ENCODE measurements at places on chromosomes 1 and 21.
A peak's percentile ranks its signal among the peaks of the same experiment; 100 is the strongest.

DNA sequence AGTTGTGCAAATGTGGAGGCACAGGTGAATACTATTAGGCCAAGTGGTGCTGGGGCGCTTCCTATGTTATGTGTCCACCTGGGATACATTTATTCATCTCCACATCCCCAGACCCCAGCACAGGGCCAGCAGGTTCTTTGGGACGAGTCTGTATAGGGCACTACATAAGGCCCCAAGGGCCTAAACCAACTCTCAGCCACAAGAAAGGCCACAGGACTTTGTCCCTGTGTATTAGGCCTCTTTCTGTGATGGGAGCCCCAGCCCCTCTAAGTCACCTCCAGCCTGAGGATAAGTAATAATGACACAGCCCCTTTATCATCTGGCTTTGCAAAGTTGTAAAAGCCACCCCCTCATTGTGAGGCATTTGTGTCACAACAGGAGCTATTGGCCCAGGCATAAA is 79.2 kb upstream of the CD1D start:
- no peak for DNase-seq

- no peak for DNase-seq
Observed at GRCh38 chr1:94746635-94747525, 73.3 kb upstream of the SLC44A3 start.

DNA sequence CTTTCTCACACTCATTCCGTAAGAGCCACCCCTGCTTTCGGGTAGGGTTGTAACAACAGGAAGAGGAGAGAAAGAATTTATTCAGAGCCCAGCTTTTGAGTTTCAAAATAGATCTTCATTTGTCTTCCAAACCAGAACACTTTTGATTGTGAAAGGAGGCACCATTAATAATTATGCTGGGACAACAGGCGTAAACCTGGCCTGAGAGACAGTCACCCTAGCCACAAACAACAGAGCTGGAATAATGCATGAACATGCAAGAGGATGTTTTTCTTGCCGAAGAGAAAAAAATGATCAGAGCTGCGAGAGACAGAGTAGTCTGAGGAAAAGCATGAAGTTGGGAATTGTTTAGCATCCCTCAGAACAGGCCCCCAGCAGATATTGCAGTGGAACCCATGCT is 18.5 kb upstream of the GREM2 start:
- no peak for DNase-seq

GRCh38 chr1:38786040-38786436 is 73.5 kb downstream of the RRAGC start:
- no peak for DNase-seq

DNA sequence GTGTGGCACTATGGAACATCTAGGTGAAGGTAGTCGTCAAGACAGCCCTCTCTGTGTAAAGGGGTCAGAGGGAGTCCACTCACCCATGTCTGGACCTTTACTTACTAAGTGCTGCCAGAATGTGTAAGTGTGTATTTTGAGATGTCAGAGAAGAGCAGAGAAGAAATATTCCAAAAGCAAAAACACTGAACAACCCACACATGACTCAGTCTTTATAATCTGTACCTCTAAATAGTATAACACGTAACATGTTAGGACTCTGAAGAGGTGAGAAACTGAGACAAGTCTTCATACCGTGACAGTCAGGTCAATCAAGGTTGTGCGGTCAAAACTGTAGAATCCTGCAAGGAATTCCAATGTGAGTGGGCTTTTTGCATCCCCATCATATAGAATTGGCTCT is 555.2 kb downstream of the LMO4 start:
- DNase-seq, result no peak

GRCh38 chr1:112402682-112403643 is 6.9 kb downstream of the CTTNBP2NL start:
- DNase-seq, result no peak

- peak; percentile 92 for DNase-seq
Observed at GRCh38 chr1:35715568-35716002, 3.1 kb downstream of the C1orf216 start.

- no peak for DNase-seq
Observed at GRCh38 chr1:230515451-230516145, 89.5 kb upstream of the PGBD5 start.

GRCh38 chr1:193285641-193286040 is 99.2 kb upstream of the B3GALT2 start:
- no peak for DNase-seq

- DNase-seq, result peak; percentile 72
Observed at GRCh38 chr1:10253755-10254154, 43.4 kb downstream of the KIF1B start.

- DNase-seq, result no peak
Observed at GRCh38 chr1:230682882-230683610, 30.9 kb downstream of the AGT start.

DNA sequence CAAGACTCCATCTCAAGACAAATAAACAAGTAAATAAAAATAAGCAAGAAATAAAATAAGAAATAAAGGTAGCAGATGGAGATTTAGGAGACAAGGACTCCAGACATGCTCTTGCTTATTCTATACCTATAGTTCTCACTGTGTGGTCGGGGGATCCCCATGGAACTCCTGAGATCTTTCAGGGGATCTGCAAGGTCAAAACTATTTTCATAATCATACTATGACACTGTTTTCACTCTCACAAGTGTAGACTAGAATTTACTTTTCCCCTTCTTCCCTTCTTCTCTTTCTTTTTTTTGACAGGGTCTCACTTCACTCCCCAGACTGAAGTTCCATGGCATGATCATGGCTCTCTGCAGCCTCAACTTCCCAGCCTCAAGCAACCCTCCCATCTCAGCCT is 29.8 kb upstream of the NLRP3 start:
- no peak for DNase-seq

DNA sequence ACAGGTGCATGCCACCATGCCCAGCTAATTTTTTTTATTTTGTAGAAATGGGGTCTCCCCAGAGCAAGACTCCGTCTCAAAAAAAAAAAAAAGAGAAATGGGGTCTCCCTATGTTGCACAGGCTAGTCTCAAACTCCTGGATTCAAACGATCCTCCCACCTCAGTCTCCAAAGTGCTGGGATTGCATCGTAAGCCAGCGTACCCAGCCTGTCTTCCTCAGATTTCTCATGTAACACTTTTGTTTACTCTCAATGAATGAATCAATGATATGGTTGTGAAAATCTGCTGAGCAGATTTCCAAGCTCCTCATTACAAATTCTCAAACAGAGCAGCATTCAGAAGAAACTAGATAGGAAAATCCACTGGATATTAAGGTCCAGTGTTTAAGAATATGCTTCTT is 6.6 kb downstream of the CMPK1 start:
- no peak for DNase-seq

DNA sequence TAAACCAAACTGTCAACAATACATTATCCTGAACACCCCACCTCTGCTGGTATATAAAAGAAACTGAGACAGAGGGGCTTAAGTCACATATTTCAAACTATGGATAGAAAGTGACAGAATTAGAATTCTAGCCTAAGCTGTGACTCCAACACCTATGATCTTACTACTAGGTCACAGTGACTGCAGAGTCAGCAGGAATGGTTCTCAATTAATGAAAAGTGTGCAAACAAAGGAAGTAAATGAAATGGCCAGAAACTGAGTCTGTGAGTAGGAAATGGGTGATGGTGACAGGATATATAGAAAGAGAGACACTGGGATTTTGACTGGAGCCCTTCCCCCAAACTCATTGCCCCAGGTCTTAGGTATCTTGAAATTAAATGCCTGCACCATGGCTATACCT is 38.7 kb upstream of the SDC3 start:
- no peak for DNase-seq

GRCh38 chr1:99737016-99737415 is 29.4 kb downstream of the FRRS1 start:
- peak; percentile 35 for DNase-seq

GRCh38 chr1:112250892-112251291 is 145.1 kb upstream of the CTTNBP2NL start:
- DNase-seq, result no peak

GRCh38 chr1:61082311-61083012 is at the start of gene NFIA:
Gene NFIA, plus strand, starts transcription at chr1:61082561.
- peak; percentile 87 for DNase-seq

- no peak for DNase-seq
Observed at GRCh38 chr1:7063981-7064380, 278.7 kb downstream of the CAMTA1 start.

GRCh38 chr1:75588779-75589475 is 22.0 kb downstream of the SLC44A5 start:
- no peak for DNase-seq

GRCh38 chr1:29601021-29601420 is 364.7 kb downstream of the PTPRU start:
- no peak for DNase-seq

GRCh38 chr21:32279377-32279680 is 480 bp upstream of the MIS18A start:
- no peak for DNase-seq

DNA sequence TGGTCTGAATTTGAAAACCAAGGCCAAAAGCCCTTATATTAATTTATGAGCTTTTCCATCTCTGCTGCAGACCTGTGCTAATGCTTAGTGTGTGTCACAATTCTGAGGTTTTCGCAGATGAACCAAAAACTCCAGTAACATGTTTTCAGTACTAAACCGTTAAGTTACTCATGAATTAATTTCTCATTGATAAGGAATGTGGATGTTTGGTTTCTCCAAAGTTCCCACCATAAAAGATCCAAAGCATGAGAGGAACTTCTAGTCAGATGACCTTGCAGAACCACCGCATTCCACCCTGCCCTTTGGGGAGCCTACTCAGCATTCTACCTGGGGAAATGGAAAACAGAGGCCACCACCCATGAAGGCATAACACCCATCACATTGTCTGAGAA is 7.5 kb upstream of the LEPR start:
- DNase-seq, result no peak

DNA sequence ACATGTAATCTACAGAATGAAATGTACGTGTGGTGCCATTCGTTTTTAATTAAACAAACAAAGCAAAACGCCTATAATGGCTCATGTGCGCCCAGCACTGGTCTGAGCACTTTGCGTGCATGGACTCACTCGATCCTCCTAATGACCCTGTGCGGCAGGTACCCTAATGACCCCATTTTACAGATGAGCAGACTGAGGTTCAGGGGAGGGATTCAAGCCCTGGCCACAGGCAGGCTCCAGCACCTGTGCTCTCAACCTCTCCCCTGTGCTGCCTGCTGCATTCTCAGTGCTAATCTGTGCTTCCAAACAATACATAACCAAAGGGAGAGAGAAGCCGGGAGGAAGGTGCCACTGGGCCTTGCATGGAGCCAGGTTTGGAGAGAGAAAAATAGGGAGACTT is 124.2 kb upstream of the ZBTB40 start:
- DNase-seq, result no peak

- no peak for DNase-seq
Observed at GRCh38 chr1:51216631-51217030, 19.4 kb upstream of the RNF11 start.

DNA sequence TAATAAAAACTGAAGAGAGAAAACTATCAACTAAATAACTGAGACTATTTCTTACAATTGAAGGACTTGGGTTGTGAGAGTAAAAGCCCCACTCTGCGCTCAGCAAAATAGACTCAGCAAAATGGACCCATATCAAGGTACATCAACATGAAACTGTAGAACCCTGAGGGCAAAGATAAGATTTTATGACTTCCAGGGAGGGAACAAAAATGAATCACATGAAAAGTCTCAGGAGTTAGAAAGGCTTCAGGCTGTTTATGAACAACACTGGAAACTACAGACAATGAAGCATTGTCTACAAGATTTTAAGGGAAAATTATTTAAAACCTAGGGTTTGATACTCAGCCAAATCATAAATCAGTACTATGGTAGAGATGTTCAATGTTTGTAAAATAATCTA is 434.3 kb downstream of the PTPRC start:
- DNase-seq, result no peak

Data from eye (tissue), 1 donor.